ENCODE measurements at places on chromosomes 7 and 10. TPM values are rescaled to one million over a fixed set of nuclear protein-coding genes. Genes with fewer than 3 reads are reported as not detected.

Gene TCERG1L
- total RNA-seq, result not detected

Gene TWIST1
- 33.2 TPM for total RNA-seq

Gene PPIA
- 1,562 TPM for total RNA-seq

Gene RRP12
- 13.0 TPM for total RNA-seq

Gene SLC26A4
- total RNA-seq, result 0.65 TPM

Gene FAM20C
- 18.2 TPM for total RNA-seq

Gene DDX21
- total RNA-seq, result 63.1 TPM

Gene CNNM1
- total RNA-seq, result 0.09 TPM

Gene LIPN
- total RNA-seq, result not detected

Gene DNAJC12
- 1.1 TPM for total RNA-seq

Gene REPIN1
- 40.5 TPM for total RNA-seq

Gene IDI2
- not detected for total RNA-seq

Gene KLF14
- not detected for total RNA-seq

Gene ZCCHC24
- total RNA-seq, result 38.8 TPM

Gene MYPN
- 1.7 TPM for total RNA-seq
